ENCODE measurements at places on chromosomes 1 and 21.

DNA sequence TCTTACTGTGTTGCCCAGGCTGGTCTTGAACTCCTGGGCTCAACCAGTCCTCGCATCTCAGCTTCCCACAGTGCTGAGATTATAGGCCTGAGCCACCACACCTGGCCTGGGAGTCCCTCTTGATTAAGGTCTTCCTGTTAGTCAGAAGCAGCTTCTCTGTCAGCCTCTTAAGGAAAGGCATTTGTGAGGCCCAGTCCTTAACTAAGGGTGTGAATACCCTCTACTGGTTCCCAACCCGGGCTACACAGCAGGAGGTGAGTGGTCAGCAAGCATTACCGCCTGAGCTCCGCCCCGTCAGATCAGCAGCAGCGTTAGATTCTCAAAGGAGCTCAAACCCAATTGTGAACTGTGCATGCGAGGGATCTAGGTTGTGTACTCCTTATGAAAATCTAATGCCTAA is 117.2 kb downstream of the DYRK1A start:
- no peak for DNase-seq

DNA sequence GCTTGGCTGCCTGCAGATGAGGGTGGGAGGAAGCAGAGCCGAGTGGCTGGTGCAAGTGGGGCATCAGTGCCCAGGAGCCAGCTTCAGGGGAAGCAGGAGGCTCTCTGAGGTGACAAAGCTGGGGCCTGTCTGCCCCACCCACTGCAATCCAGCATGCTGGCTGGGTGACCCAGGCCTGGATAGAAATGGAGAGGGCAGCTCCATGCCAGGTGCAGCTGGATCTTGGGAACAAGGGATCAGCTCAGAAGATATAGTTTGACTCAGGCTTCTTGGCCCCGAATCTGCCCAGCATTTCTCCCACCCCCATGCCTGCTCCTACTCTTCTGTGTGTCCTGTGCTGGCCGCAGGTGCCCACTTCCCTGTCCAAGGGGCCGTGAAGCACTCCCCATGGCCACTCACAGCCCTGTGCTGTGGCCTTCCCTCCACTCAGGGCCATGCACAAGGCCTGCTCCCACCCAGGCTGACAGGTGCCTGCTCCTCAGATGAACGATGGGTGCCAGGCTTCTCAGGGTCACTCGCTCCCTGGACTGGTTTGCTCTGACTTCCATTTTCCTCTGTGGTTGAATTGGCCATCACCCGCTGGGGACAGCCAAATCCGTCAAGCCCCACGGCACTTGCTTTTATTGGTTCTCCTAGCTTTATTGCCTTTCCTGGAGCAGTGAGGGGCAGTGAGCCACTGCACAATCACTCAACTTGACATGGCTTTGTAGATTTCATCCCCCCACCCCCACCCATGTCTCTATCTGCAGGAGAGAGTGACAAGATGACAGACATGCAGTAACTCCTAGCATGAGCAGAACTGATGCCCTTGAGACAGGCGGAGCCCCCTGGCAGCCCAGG is 174.8 kb upstream of the VAMP3 start:
- no peak for DNase-seq

- DNase-seq, result no peak
Observed at GRCh38 chr1:208979776-208980175, 603.7 kb upstream of the CAMK1G start.

GRCh38 chr21:37800456-37801061 is 115.7 kb downstream of the KCNJ6 start:
- DNase-seq, result no peak

- no peak for DNase-seq
Observed at GRCh38 chr1:235021321-235021720, 107.3 kb downstream of the TOMM20 start.

- DNase-seq, result no peak
Observed at GRCh38 chr1:233038581-233038980, 88.2 kb downstream of the NTPCR start.

DNA sequence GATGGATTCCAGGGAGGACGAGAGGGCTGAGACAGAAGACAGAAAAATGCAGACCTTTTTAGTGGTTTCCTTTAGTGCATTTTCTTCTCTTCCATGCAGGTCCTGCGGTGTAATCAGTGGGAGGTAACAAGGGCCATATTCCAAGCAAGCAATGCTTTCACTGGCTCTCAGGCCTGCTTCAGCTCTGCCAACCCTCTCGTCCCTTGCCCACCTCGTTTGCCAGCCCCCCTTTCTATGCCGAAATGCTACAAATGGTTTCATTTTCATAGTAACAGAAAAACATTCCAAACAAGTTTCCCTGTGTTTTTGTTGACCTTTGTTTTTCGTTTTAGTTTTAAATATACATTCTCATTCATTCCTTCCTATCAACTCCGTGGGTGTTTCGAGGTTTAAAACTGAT is 443.1 kb downstream of the TTLL7 start:
- DNase-seq, result no peak

GRCh38 chr1:94303005-94303404 is 65.6 kb upstream of the ARHGAP29 start:
- no peak for DNase-seq
